NB4 (cell line): ENCODE measurements at places on chromosomes 4 and X.

DNA sequence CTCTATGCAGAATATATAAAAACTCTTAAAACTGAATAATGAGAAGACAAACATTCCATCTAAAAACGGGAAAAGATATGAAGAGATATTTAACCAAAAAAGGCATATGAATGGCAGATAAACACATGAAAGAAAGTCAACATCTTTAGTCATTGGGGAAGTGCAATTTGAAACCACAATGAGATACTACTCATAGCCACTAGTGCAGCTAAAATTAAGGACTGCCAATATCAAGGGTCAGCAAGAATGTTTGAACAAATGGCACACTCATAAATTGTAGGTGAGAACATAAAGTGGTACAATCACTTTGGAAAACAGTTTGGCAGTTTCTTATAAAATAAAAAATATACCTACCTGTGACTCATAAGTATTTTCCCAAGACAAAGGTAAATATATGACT is 534.9 kb upstream of the DIPK2B start:
- no peak for DNase-seq

DNA sequence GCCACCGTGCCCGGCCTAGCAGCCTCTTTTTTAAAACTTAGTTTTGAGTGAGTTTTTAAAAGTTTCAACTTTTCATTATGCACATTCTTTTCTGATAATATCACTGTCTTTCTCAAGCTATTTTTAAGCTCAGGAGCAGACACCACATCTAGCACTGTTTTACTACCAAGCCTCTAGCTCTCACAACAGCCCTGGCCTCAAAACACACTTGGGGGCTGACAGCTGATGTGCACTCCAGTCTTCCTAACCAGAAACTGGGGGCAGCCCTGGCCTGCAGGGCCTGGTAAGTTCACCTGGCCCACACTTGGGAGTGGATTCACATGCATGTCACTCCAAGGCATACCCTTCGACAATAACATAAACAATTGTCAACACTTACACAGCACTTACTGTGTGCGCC is 34.0 kb downstream of the CENPU start:
- no peak for DNase-seq

DNA sequence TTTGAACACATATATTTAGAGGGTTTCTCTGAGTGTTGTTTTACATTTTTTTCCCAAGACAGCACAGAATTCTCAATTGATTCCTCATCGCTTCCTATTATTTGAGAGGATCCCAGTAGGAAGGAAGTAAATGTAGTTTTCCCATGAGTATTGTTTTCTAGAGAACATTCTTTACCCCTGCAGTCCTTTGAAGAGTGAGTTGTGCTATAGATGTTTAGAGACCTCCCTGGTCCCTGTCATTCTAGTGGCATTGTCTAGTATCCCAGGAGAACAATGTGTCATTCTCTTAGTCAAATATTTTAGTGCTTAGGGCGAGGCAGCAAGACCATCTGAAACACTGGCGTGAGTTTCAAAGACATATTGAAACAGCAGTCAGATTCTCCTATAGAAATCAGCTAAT is 32.5 kb downstream of the SORBS2 start:
- no peak for DNase-seq

DNA sequence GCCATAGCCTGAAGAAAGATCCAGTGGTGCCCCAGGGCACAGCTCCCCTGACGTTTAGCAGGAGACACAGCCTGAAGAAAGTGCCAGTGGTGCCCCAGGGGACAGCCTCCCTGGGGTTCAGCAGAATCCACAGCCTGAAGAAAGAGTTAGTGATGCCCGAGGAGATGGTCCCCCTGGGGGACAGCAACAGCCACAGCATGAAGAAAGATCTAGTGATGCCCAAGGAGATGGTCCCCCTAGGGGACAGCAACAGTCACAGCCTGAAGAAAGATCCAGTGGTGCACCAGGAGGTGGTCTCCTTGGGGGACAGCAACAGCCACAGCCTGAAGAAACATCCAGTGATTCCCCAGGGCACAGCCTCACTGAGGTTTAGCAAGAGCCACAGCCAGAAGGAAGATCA is 2.8 kb downstream of the TEX13C start:
- peak; percentile 8 for DNase-seq

DNA sequence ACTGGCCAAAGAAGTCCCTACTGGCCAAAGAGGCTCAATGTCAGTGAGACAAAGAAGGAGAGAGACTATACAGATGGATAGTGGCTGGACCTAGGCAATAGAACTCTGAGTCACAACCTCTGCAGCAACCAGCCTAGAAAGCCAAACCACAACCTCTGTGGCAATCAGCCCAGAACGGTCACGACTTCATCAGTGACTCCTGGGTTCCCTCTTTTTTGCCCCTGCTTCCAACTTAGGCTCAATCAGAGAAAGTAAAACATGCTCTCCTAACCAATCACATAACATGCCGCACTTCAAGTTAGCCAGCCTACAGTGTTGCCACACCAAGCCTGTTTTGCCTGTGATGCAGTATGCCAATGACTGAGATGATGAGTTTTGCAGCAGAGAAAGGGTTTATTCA is 203.4 kb downstream of the ANAPC10 start:
- DNase-seq, result peak; percentile 75

GRCh38 chr4:63170923-63171322 is 1238.3 kb downstream of the TECRL start:
- no peak for DNase-seq

DNA sequence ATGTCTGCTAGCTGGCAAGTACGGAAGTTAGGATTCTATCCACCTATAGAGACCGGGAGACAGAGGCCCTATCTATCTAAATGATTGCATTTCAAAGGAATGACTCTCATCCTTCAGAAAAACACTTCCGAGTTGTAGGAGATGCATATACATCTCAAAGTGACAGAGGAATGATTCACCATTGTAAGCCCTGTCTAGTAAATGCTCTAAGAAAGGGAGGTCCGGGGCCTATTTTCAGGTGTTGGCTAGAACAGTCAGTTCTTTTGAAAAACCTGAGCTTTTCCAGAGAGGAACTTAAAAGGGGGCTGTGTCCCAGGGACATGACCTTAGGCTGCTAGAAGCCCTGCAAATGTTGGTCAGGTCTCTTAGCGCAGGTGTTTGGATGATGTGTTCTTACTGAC is 262.9 kb upstream of the IL1RAPL1 start:
- no peak for DNase-seq
